ENCODE measurements at places on chromosomes 7 and 10. TPM values are rescaled to one million over a fixed set of nuclear protein-coding genes. Genes with fewer than 3 reads are reported as not detected.

DNA sequence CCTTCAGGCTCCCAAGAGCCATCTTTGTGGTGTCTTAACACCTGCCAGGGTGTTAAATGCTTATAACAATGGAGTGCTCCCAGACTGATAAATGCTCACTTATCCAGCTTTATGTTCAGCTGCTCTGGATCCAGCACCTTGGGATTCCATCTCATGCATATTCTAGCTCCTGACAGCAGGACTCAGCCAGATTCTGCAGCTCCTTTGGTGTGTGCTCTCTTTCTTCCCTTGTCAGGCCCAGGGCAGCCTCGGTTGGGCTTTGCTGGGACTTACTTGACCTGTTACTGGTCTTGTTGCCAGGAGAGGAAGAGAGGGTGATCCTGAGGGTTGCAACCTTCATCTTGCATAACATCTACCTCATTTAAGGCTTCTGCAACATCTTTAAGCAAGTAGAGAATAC lies 59.4 kb upstream of the CCNY start:
- no peak for DNase-seq

GPR26 gene
- total RNA-seq, result not detected

GRCh38 chr7:71842381-71842780 lies 569.8 kb downstream of the CALN1 start:
- DNase-seq, result no peak

DNA sequence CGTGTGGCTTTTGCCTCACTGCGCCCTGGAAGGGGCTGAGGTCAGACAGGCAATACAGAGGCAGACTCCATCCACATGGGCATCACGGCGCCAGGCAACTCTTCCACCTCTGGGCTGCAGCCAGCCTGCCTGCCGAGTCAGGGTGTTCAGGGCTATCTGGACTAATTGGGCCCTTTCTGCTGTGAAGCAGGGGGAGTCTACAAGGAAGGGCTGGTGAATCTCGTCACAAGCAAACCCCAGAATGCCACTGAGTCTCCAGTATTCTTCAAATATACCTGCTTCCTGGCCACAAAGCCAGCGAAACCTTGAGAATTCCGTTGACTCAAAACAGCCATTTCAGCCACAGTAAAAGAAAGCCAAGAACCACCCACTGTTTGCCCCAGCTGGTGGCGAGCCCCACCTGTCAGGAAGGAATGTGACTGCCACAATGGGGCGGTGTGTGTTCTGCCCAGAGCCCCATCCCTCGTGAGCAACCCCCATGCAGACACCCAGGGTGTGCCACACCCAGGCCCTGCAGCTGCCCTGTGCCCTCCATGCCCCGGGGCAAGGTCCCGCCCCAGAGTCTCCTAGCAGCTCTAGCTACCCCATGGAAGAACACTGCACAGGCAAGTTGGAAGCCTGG lies 117.3 kb downstream of the FAM53B start:
- DNase-seq, result no peak

GRCh38 chr10:111516144-111516543 lies 439.3 kb downstream of the ADRA2A start:
- DNase-seq, result no peak

DNA sequence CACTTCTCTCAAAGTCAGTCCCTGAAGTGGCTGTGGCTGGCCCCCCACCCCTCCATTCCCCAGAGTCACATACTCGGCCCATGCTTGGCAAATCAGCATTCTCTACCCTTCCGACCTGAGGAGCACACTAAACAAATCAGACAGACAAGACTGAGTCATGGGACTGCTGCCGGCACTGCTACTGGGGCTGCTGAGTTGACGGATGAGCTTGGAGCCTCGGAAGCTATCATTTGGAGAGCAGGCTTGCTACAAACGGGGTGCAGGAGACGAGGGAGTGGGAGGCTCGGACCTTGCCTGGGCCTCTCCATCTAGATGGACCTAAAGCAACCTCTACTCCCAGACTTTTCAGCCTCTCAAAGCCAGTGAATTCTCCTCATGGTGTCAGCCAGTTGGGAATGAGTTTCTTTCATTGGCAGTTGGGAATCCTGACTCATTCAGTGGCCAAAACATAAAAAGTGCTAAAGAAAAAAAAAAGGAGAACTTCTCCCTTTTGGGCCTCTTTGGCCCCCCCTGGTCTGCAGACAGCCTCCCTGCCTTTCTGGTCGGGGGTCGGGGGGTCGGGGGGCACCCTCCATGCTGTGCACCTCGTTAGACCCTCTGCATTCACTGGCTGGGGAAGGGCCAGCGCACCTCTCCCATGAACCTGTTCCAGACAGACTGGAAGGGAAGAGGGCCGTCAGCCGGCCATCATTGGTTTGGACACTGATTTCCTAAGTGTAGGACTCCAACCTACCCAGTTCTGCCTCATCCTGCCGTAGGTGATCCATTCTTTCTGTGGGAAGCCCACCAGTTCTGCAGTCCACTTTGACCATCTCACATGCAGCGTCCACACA lies 52.3 kb upstream of the COL13A1 start:
- no peak for DNase-seq

- DNase-seq, result no peak
These were observed 67.0 kb downstream of the ZRANB1 start for GRCh38 chr10:125008689-125009638.

DNA sequence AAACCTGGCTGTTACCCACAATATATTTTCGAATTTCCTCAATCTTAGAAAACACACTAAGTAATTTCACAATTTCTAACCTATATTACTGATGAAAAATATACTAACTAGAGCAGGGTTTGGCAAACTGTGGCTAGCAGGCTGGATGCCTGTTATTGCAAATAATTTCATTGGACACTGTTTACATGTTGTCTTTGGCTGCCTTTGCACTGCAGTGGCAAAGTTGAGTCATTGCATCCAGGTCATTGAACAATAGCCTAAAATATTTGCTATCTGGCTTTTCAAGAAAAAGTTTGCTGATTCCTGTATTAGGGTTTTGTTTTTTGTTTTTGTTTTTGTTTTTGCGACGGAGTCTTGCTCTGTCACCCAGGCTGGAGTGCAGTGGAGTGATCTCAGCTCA lies 47.2 kb downstream of the KIF11 start:
- DNase-seq, result no peak

DNA sequence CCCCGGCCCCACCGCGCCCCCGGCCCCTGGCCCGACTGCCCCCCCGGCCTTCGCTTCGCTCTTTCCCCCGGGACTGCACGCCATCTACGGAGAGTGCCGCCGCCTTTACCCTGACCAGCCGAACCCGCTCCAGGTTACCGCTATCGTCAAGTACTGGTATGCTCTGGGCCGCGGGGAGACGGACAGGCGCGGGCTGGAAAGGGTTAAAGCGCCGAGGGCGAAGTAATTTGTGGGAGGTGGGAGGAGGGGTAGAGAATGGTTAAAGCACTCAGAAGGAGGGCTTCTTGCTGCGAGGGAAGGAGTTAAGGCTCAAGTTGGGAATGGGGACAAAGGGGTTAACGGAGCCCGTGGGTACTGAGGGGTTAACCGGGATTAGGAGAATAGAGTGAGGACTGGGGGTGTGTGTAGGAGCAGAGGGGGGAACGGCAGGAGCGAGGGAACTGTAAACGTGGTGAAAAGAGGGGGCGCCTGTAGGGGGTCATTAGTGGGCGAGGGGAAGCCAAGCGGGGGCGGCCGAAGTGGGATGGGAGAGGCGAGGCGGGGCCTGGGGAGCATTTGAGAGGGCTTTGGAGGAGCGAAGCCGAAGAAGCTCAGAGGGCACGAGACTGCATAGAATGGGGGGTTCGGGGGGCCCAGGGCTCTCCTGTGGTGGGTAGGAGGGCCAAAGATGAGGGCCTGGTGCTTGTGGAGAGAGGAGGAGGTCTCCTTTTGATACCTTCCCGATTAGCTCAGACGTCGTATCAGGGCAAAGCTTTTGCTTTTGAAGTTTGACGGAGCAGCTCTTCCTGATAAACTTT lies 605 bp downstream of the SUFU start:
- peak; percentile 47 for DNase-seq

DNA sequence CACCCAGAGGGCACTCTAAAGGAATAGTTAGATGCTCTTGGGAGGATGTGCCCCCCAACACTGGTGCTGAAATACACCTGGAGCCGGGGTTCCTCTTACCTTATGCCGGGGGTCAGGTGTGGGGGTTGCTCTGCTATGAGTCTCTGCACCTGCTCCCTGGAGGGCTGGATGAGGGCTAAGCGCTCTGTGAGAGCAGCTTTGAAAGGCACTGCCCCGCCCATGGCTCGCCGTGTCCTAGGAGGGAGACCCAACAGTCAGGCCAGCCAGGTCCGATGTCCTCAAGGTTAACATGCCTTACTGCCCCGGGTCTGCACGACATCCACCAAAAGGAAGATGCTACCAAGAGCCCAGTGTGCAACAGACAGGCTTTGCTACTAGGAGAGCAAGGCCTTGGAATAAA lies 31.7 kb downstream of the PSPH start:
- DNase-seq, result no peak

- DNase-seq, result no peak
These were observed 128.4 kb upstream of the PALS2 start for GRCh38 chr7:24444666-24445440.

DNA sequence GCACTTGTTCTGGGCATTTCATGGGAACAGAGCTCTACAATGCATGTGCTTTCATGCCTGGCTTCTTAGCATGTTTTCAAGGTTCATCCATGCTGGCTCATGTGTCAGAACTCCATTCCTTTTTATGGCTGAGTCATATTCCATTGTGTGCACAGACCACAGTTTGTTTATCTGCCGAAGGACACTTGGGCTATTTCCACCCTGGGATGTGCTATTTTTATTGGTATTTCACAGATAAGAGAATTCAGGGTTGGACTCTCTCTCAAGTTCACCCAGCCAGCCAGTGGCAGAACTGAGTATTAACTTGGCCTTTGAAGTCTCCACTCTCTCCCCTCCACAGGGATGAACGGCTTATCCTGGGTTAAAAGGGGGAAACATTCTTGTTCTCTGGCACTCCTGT lies 190.7 kb upstream of the GPR26 start:
- DNase-seq, result no peak

- DNase-seq, result no peak
These were observed 1.2 kb upstream of the HOXA2 start for GRCh38 chr7:27103489-27104226.

- DNase-seq, result no peak
These were observed 573.5 kb downstream of the TNS3 start for GRCh38 chr7:47008461-47008860.

DNA sequence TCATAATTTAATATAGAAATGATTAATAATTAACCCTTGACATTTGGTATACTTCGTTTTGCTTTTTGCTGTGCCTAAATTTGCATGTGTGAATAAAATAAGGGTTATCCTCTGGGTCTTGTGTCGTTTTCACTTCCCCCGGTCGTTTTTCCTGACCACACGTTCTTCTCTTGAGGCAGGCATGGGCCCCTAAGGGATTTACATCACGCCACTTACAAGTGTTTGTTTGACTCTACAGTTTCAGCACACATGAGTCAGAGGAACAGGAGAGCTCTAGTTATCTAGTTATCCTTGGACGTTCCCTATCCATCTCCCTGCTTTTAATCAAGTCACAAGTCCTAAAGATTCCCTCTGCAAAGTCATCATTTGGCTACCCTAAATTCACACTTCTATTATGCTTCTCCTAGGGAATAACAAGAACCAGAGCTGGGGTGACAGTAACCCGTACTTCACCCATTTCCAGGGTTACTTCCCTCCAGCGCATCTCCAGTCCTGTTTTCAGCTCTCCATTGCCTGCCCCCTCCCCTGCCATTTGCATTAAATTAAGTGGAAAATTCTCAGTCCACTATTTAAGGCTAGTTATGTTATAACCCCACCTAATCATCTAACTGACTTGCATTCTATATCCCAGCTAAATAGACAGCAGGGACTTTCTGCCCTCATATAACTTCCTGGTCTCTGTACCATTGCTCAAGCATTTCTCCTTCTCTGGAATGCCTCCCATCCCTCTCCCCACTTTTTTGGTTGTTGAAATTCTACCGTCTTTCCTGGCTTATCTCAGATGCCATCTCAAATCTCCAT lies 206.9 kb downstream of the PTEN start:
- no peak for DNase-seq

DNA sequence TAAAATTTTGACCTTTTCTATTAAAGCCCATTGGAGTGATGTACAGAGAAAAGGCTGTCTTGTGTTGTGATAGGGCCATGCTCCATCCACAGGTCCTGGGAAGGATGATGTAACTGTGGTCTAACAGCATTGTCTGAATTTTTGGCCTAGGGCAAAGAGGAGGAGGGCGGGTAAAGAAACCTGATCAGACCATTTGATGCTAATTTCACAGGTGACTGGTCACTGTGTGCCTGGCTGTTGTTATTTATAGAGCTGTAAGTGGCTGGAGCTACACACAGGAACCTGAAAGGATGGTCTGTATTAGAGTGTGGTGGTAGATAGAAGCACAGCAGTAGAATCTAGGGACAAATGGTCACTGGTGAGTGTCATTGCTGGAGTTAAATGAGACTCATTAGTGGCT lies 182.1 kb downstream of the AUTS2 start:
- no peak for DNase-seq

DNA sequence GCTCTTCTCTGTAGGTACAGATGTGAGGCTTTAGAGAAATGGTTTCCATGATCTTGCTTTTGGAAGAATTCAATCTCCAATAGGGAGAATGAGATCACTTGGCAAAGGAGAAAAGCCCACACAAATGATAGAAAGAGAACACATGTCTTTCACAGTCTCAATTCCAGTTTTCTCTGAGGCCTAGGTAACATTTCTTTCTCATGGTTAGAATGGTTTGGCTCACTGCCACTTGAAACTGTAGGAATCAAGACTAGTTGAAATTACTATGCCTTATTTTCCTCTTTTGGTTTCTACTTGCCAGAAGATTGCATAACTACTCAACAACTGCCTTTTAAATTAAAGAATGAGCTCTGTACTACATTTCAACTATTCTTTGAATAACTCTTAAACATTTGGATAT lies 276.5 kb upstream of the TEX47 start:
- no peak for DNase-seq
